CD4-positive, alpha-beta memory T cell (primary cell): ENCODE measurements at places on chromosomes 2 and 18. TPM values are rescaled to one million over a fixed set of nuclear protein-coding genes. Genes with fewer than 3 reads are reported as not detected.

CXCR4 gene
- 308 TPM for total RNA-seq

MAB21L4 gene
- not detected for total RNA-seq

NEURL3 gene
- total RNA-seq, result 0.22 TPM

MEP1B gene
- total RNA-seq, result not detected

COLEC12 gene
- total RNA-seq, result 0.17 TPM

FOXI3 gene
- total RNA-seq, result not detected

CRYGD gene
- total RNA-seq, result not detected

CRYGA gene
- not detected for total RNA-seq

SLC38A11 gene
- total RNA-seq, result not detected

GPR55 gene
- total RNA-seq, result 8.1 TPM

SPDYA gene
- 4.5 TPM for total RNA-seq

CAPG gene
- 38.5 TPM for total RNA-seq

ZNF385B gene
- total RNA-seq, result not detected

LIMS3 gene
- 3.7 TPM for total RNA-seq

PSMA8 gene
- total RNA-seq, result 0.67 TPM

IL36G gene
- not detected for total RNA-seq

CHRND gene
- total RNA-seq, result not detected

RAB27B gene
- total RNA-seq, result 3.1 TPM

FBXO15 gene
- total RNA-seq, result 2.6 TPM

HOXD12 gene
- not detected for total RNA-seq
